Non-pigmented ciliary epithelial cell (primary cell): ENCODE measurements at places on chromosomes 7 and 10.

DNA sequence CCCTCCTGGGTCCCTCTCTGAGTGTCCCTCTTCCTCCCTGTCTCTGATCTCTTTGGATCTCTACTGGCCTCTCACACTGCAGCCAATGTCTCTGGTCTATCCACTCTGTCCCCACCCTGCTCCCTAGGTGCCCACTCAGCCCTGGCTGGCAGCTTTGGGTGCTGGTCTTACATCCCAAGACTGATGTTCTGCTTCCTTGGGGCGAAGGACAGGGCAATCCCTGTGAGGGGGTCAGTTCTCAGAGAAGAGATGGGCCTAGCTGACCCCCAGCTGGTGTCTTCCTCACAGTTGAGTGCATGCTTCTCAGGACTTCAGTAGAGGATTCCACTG, 51.7 kb upstream of the CAMK2B start:
- DNase-seq = no peak

- DNase-seq = peak; percentile 22
These were observed 109.2 kb downstream of the EPC1 start for GRCh38 chr10:32237644-32238345.

DNA sequence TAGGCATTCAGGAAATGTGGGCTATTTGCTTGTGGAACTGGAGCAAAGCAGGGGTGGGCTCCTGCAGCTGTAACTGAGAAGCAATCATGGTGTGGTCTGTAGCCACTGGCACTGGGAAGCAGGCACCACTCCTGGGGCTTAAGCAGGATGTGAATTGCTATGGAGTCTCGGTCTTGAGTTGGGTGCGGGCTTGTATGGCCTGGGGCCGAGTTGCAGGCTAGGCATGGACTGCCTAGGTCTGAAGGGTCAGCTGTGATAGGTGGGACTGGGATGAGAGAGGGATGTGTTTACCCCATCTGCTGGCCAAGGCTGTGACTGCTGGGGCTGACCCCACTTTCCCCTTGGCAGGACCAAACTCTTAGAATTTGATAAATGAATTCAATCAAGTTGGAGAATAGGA, 43.0 kb downstream of the ADCY1 start:
- DNase-seq = no peak

DNA sequence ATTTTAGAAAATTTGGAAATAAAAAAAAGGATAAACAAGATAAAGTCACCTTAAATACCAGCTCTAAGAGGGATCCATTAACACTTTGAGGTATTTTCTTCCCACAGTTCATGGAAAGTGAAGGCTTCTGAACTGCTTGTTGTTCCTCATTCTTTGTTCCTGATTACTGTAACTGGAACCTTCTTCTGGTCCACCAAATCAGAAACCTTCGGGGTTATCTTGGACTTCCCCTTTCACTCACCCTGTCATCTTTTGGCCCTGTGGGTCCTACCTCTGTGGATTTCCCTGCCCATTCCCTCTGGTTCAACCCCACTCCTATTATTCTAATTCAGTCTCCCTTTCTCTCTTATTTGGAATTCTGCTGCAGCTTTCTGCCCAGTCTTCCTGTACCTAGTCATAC, 116.5 kb upstream of the PRPS1L1 start:
- DNase-seq = no peak

DNA sequence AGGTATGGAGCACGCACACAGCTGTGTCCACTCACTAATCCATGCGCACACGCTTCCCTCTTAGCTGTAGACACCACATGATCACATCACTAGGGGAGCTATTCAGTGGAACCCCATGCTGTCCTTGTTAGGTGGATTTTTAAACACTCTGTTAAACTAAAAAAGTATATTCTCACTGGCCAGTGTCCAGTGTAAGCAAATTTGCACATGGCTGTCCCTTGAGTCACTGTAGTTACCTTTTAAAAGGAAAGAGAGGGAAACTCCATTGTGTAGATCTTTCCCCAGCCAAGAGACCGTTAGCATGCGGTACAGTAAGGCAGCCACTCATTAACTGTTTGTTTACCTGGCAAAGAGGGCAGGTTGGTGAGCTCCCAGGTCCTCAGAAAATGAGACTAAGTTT, 81.6 kb upstream of the INSYN2A start:
- peak; percentile 32 for DNase-seq

- no peak for DNase-seq
These were observed 148.7 kb upstream of the KLF6 start for GRCh38 chr10:3933733-3934132.

DNA sequence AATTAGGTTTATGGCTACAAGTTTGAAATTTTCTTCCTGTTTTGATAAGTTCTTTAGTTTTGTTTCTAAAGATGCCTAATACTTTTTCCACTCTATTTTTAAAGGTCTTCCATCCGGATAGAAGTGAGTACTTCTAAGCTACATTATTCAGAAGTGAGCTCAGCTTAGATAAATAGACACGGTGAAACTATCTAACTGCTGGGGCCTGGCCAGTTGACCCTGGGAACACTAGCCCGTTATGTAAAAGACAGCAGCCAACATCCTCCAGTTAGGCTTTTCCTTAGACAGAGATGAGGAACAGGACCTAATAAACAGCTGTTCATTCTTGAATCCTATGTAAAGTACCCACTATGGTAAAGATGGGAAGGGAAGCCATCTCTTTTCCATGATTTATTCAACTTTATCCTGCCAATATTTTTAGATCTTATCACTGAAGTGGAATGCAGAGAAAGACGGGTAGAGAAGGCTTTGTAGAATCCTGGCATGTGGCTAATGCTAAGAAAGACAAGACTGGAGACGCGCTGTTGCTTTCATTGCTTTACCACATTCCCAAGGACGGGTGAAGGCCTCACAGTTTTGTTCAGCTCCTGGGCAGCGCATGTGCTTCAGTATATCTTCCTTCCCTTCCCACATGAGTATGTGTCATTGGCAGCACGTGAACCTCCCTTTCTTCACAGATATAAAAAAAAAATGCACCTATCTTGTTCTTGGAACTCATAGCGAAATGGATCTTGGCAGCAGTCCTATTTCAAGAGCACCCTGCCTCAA, 340.0 kb upstream of the MEOX2 start:
- peak; percentile 19 for DNase-seq

GRCh38 chr7:156014201-156014600, 201.9 kb upstream of the SHH start:
- DNase-seq = no peak

DNA sequence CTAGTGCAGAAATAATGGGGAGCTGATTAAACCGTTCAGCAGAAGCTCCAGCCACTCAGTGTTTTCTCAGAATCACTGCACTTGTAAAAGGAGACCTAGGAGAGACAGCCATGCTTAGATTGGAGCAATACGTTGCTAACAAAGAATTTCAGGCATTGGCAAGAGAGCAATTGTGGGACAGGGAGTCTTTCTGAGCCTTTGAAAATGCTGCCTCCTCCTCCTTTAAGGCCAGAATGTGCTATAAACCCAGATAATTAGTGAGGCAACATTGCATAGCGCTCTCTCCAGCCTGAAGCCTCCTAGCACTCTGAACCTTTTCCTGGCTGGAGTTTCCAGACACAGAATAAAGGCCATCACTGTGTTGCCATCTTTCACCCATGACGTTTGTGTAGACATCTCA, 18.5 kb upstream of the PTPRN2 start:
- no peak for DNase-seq

DNA sequence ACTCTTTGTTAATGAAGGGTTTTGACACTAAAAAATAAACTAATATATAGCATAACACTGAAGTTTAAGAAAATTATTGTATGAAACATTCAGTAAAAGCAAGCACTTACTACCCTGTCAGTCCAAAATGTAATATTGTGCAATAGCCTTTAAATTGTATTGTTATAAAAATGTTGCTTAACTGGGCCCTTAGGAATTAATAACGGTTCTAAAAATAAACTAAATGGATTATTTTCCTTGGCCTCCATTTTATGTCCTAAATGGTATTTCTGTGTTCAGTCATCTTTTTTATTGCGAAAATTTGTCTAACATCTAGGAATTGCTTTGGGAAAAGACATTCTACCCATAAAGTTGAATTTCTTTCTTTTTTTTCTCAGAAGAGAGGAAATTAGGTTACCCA, 49.0 kb upstream of the ABI1 start:
- no peak for DNase-seq

DNA sequence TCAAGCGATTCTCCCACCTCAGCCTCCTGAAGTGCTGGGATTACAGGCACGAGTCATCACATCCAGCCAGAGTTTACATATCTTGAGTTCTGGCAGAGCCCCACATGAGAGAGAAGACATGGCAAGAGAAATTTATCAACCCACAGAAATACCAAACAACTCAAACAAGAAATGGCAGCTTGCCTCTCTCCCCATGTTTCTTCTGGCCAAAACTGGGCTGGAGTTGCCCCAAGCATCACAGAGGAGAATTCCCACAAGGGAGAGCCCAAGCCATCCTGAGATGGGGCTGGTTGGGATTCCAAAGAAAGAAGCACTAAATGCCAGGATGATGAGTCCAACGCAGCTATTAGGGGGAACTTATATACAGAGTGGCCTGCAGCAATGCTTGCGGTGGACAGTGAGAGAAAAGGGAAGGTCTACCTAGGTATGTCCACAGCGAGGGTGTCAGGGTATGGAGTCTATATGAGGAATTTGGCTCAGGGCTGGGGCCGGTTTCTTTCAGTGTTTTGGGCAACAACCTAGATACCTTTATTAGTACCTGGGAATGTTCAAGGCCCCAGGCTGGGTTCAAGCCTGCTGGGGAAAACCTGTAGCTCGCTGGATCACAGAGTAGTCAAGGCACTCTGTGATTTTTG, 14.5 kb upstream of the PAX4 start:
- no peak for DNase-seq

- no peak for DNase-seq
These were observed 8.8 kb downstream of the FZD9 start for GRCh38 chr7:73442222-73442902.

DNA sequence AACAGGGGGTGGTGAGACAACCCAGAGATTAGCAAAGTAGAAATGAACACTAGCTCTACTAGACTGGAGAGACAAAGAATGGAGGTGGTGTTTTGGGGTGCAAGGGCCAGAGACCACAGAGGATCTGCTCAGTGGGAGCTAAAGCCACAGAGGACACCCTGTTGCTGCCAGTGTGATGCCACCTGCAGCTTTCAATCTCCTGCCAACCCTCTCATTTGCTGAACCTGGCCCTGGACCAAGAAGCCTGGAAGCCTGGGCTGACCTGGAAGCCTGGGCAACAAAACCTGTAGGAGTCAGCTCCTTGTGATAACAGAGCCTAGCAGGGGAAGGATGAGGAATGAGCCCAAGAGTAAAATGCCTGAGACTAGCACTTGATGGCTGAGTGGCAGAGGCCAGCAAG, 81.1 kb upstream of the ADO start:
- no peak for DNase-seq

GRCh38 chr10:73576178-73576889, 14.8 kb downstream of the USP54 start:
- peak; percentile 32 for DNase-seq

DNA sequence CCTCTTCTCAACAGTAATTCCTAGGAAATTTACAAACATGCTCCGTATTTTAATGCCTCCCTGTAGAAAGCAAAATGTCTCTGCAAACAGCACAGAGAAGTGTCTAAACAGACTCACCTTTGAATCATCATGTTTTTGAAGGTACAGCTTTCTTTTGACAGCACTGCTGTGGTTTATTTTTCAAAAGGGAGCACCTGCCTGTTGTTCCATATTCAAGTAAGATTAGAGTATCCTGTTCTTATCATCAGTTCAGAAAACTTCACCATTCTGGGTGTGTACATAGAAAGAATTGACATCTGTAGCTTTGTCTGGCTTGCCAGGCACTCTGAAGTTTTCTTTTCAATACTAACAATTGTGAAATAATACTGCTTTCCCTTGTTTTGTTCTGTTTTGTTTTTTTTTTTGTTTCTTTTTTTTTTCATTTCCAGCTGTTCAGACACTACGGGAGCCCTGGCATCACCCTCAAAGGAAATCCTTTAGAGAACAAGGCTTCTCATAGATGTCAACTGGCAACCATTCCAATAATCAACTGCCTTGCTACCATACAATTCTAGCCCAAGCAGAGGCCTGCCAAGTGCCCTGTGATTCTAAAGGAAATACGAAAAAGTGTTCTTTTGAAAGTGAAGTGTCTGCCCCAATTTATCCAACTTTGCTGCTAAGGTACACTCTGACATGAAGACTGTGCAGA, 275.9 kb downstream of the PRPF18 start:
- DNase-seq = no peak

DNA sequence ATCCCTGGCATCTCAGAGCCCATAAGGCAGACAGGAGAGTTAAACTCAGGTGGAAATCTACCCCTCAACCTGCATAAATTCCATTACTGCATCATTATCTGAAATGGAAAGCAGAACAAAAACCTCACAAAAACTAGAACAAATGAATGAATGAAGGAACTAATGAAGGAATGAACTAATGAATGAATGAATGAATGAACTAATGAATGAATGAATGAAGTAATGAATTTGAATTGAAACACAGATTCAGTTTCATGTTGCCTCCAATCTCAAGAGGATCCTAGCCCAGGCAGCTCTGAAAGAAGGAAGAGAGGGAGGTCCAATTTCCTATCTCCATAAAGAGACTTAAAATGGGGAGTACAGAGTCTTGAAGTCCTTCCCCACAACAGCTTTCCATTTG, 1.9 kb upstream of the UCN3 start:
- no peak for DNase-seq

- peak; percentile 47 for DNase-seq
These were observed 120.1 kb downstream of the ELAPOR2 start for GRCh38 chr7:86939197-86939814.

- DNase-seq = no peak
These were observed 17.1 kb downstream of the URGCP start for GRCh38 chr7:43888993-43889945.

DNA sequence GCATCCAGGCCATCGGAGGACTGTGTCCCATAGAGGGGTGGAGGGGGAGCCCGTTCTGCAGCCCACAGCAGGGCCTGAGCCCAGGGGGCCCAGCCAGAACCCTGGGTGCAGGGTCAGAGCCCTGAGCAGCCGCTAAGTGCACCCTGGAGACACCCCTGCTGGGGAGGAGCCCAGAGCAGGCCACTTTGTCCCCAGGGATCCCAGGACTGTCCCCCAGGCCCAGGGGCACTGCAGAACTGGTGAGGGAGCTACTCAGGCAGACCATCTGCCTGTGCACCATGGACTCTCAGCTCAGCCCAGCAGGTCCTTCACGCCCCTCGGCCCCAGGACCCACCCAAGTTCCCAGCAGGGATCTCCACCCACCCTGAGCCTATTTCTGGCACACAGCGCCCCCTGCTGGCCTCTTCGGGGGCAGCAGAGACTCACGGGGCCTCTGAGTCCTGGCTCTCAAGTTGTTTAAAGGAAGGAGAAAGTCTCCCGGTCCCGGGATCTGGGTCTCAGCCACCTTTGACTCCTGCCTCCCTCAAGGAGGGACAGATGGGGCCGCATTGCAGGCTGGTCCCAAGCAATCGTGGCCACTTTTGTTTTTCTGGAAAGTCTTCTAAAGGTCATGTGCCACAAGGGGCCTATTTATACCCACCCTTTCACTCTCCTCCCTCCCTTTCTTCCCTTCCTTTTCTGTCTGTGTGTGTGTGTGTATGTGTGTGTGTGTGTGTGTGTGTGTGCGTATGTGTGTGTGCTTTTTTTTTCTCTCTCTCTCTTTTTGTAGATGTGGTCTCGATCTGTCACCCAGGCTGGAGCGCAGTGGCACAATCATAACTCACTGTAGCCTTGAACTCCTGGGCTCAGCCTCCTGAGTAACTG, 90.3 kb downstream of the MYL10 start:
- no peak for DNase-seq

GRCh38 chr7:17934094-17934493, 6.2 kb downstream of the SNX13 start:
- no peak for DNase-seq

GRCh38 chr7:26417911-26418413, 126.3 kb downstream of the SNX10 start:
- no peak for DNase-seq

GRCh38 chr10:69721690-69722310, 79.9 kb upstream of the COL13A1 start:
- DNase-seq = no peak
